ENCODE measurements at places on chromosomes 16 and 17. TPM values are rescaled to one million over a fixed set of nuclear protein-coding genes. Genes with fewer than 3 reads are reported as not detected.
A peak's percentile ranks its signal among the peaks of the same experiment; 100 is the strongest.

- no peak for DNase-seq
Measured at GRCh38 chr16:24769806-24770205, 40.4 kb downstream of the TNRC6A start.

- no peak for DNase-seq
Measured at GRCh38 chr16:84348386-84348888, 19.9 kb upstream of the ATP2C2 start.

DNA sequence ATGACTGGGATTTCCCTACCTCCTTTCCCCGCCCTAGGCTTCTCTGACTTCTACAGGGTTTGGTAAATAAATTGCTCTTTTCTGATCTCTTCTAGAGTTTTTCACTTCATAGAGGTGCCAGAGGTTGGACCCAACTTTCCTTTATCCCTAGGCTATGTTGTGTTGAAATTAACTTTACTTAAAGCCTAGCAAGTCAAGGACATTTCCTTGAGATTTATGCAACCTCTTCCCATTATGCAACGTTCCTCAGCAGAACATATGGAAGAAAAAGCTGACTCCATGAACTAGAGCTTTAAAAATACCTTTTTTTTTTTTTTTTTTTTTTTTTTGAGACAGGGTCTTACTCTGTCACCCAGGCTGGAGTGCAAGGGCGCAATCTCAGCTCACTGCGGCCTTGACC, 15.5 kb downstream of the MPO start:
- DNase-seq, result no peak

DNA sequence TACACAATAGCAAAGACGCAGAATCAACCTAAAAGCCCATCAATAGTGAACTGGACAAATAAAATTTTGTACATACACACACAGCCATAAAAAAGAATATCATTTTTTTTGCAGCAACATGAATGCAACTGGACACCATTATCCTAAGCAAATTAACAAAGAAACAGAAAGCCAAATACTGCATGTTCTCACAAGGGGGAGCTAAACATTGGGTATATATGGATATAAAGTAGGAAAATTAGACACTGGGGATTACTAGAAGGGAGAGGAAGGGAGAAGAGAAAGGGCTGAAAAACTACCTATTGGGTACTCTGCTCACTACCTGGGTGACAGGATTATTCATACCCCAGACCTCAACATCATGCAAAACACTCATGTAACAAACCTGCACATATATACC, 28.2 kb downstream of the ADAMTS18 start:
- DNase-seq, result no peak

DNA sequence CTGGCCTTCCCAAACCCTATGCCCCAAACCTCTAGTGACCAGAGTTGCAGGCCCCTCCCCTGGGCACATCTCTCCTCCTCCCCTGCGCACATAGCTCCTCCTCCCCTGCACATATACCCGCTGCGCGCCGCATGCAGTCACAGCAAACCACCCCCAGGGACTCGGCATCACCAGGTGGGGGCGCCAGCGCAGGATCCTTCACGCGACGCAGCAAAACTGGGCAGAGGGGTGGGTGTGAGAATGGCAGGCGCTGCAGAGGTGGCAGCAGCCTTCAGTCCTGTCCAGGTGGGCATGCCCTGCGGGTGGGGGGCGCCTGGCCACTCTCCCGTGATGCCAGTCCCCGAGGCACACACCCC, 5.6 kb downstream of the CORO6 start:
- peak; percentile 96 for DNase-seq

- DNase-seq, result peak; percentile 81
Measured at GRCh38 chr16:28210979-28211588, 681 bp downstream of the XPO6 start.

DNA sequence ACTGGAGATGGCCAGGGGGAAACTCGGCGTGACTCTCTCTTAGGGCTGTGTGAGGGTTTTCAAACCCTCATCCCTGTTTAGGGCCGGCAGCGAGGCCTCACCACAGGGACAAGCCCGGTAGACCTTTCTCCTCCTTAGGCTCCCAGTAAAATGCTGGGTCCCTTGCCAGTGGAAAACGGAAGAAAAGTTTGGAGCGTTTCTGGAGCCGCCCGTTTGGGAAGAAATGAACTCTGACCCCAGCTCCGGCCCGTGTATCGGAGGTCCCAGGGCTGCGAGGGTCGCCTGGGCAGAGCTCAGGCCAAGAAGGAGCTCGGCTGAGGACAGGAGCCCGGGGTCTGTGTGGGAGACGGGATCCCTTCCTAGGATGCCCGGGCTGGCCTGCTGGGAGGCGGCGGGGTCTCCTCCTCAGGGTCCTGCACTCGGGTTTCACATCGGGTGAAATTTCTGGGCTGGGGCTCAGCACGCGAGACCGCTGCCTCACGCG, 23.2 kb downstream of the ZNF213 start:
- DNase-seq, result no peak

- DNase-seq, result peak; percentile 67
Measured at GRCh38 chr17:82519971-82520903, 705 bp downstream of the FOXK2 start.

DNA sequence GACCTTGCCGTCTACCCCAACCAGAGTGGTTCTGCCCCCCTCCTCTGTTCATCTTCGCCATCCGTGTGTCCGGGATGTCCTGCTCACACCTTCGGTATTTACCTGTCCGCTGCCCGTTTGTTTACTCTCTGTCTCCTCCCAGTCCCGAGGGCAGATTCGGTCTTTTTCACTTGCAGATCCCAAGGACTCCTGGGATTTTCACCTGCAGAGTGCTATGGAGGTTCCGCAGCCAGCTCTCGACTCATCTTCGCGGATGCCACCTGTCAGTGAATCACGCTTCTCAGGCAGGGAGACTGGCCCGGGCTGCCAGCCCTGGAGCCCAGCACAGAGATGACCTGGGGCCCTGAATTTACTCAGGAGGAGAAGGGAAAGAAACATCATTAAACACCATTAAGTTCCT, 8.1 kb downstream of the CRISPLD2 start:
- no peak for DNase-seq

GRCh38 chr16:89958068-89958467, 9.5 kb downstream of the DEF8 start:
- no peak for DNase-seq

GRCh38 chr17:81340607-81341515, 45.8 kb upstream of the SLC38A10 start:
- DNase-seq, result no peak

The SYNGR3 gene
- total RNA-seq, result 17.6 TPM

The DPEP2NB gene
- total RNA-seq, result not detected

The LRRC46 gene
- total RNA-seq, result 0.14 TPM

The CNGB1 gene
- total RNA-seq, result not detected

The ELAC2 gene
- total RNA-seq, result 67.1 TPM

The MYL11 gene
- total RNA-seq, result 1.0 TPM

The KRTAP4-9 gene
- not detected for total RNA-seq
